ENCODE measurements at places on chromosomes 6 and 20. TPM values are rescaled to one million over a fixed set of nuclear protein-coding genes. Genes with fewer than 3 reads are reported as not detected.

- DNase-seq: no peak
- H3K36me3 ChIP-seq: no peaks in the 10 kb centered on the region
- no peak overlapping the region for H3K27ac ChIP-seq
Observed at GRCh38 chr20:1734269-1734858, 76.8 kb upstream of the SIRPG start.

DNA sequence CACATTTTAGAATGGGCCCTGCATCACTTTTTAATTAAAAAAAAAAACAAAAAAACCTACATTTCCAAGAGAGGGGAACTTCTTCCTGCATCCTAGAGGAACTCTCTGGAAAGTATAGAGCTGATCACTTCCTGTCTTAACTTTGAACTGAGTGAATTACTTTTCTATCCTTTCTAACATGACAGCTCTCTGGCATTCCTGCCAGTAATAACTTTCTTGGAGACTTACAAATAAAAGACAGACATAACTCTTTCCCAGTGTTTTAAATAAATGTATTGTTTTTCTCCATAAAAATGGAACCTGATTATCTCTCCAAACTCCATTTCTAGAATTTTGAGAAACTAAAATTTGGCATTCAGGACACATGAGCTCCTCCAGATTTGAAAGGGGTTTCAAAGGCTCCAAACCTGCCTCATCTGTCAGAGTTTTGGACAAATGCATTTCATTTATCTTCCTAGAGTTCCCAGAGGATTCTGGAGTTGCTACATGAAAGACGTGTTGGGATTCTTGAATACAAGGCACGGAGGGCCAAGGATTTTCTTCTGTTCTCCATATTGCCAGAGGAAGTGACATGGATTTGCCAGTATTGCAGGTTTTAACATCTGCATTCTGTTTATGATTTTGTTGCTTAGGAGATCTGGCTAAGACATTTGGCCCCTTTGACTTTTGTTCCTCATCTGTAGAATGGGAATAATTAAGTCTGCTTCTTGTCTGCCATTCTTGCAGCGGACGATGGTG is 2.0 kb upstream of the SMOC2 start:
- H3K36me3 ChIP-seq: no peaks in the 10 kb centered on the region
- no peaks in the 10 kb centered on the region for H3K27me3 ChIP-seq
- H3K4me1 ChIP-seq: no peaks in the 10 kb centered on the region
- H3K4me3 ChIP-seq: no peak overlapping the region

- H3K36me3 ChIP-seq: no peaks in the 10 kb centered on the region
- peak; percentile 82 for DNase-seq
- no peaks in the 10 kb centered on the region for H3K27me3 ChIP-seq
Observed at GRCh38 chr6:11917951-11918738, 94.0 kb upstream of the HIVEP1 start.

DNA sequence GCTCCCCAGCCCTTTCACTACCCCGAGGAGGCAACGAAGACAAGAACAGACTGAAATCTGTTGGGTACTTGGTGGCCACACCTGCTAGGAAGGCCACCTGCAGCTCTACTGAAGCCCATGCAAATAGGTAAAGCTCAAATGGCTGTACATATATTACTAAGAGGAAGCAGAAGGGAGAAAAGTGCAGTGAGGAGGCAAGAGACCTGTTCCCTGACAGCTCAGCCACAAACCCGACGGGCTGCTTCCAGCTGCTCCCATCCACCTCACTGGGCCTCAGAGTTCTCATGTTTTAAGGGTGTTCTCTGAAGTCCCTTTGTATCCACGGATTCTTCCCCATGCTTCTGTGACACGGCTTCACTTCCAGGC is 24.6 kb downstream of the TRAM2 start:
- peaks cover 6% of the 10 kb centered on the region for H3K36me3 ChIP-seq
- peak overlapping the region; percentile 92 for H3K27ac ChIP-seq
- H3K4me1 ChIP-seq: peaks cover 57% of the 10 kb centered on the region
- no peak overlapping the region for H3K4me3 ChIP-seq
- no peaks in the 10 kb centered on the region for H3K27me3 ChIP-seq

DNA sequence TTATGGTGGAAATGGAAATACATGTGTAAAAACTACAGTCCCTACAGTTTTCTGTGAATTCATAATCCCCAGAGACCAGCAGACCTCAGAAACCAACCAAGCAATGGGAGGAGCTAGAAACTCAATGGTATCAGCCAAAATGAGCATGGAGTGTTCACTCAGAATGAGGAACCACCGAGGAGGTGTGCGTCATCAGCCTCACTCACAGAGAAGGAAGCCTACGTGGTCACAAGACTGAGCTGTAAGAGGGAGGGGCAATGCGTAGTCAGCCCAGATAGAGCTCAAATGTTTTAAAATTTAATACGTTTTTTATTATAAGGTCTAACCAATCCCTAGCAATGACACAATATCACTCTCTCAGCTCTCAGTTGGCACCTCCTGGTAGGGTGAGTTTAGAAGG is 17.4 kb downstream of the MYLK4 start:
- H3K36me3 ChIP-seq: no peaks in the 10 kb centered on the region
- H3K4me3 ChIP-seq: no peak overlapping the region
- no peaks in the 10 kb centered on the region for H3K27me3 ChIP-seq
- H3K4me1 ChIP-seq: peaks cover 8% of the 10 kb centered on the region
- H3K27ac ChIP-seq: no peak overlapping the region

DNA sequence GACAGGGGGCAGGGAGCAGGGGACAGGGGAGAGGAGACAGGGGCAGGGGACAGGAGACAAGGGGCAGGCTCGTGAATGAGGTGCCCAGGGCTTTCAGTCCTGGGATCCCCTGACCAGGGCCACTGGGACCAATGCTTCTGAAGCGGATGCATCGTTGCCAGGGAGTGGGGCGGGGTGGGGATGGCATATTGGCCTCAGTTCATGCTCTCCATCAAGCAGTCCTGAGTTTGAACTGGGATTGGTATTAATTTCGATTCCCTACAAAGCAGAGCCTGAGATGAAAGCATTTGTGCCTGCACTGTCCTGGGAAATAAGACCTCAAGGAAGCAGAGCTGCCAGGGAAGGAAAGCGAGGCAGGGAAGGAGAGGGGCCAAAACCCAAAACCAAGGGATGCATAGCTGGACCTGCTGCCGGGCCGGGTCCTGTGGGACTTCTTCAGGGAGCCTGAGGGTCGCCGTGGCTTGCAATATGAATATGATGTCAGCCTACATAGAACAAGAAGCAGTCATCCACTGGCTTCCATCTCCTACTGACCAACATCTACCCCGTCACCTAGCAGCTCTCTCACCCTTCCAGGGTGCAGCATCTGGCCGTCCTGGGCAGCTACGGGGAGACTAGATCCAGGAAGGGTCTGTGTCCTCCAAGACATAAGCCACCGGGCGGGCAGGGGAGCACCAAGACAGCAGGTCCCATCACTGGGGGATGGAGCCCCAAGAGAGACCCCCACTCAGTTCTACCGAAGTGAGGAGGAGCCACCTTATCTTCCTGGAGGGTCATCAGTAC is 233.3 kb downstream of the SYNDIG1 start:
- H3K4me3 ChIP-seq: no peak overlapping the region
- H3K27me3 ChIP-seq: peaks cover 39% of the 10 kb centered on the region
- H3K36me3 ChIP-seq: no peaks in the 10 kb centered on the region
- no peaks in the 10 kb centered on the region for H3K4me1 ChIP-seq
- DNase-seq: no peak

DNA sequence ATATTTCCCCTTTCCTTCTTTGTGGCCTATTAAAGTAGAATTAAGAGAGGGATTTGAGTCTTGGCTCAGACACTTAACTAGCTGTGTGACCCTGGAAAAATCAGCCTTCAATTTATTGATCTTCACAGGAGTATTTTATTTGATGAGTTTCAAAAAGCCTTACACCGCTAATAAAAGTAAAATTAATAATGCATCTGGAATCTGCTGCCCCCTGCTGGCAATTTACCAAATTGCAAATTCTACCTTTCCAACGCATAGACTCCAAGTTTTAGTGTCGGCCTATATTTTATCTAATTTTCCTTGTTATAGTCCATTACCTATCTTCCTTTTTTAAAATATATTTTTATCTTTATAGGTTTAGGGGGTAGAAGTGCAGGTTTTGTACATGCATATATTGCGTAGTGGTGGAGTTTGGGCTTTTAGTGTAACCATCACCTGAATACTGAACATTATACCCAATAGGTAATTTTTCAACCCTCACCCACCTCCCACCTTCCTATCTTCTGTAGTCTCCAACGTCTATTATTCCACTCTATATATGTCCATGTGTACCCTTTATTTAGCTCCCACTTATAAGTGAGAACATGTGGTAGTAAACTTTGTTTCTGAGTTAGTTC is 46.3 kb downstream of the GOPC start:
- no peaks in the 10 kb centered on the region for H3K27me3 ChIP-seq
- H3K4me1 ChIP-seq: peaks cover 2% of the 10 kb centered on the region
- DNase-seq: peak; percentile 31
- H3K36me3 ChIP-seq: peaks cover 4% of the 10 kb centered on the region

GRCh38 chr6:118548136-118548535 is at the start of gene PLN:
TSS of gene PLN (plus strand) at chr6:118548296. CDS start at chr6:118558922, 10,626 bp downstream.
- H3K27ac ChIP-seq: no peak within 1 kb of the TSS
- no peak within 1 kb of the TSS for H3K4me3 ChIP-seq
- peaks cover 2% of the 10 kb centered on the region for H3K4me1 ChIP-seq
- no peaks in the 10 kb centered on the region for H3K27me3 ChIP-seq
- H3K36me3 ChIP-seq: no peaks in the 10 kb centered on the region

GRCh38 chr6:66321017-66321416 is 614.0 kb upstream of the EYS start:
- DNase-seq: no peak
- H3K4me3 ChIP-seq: no peak overlapping the region
- no peaks in the 10 kb centered on the region for H3K4me1 ChIP-seq
- no peaks in the 10 kb centered on the region for H3K36me3 ChIP-seq

DNA sequence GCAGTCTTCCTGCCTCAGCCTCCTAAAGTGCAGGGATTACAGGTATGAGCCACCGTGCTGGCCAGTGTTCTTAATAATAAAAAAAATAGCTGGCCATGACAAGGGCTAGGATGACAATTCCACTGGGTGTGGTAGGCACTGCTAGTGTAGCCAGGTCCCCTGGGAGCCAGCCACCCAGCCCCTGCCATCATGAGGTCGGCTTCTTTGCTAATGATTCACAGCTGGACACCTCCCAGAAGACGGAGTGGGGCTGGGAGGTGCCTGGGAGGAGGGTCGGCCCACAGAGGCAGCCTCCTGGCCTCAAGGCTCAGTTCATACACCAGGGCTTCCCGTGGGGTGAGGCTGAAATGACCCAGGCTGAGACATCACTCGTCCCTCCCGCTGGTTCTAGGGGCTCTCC is 230.4 kb downstream of the TAF4 start:
- H3K27me3 ChIP-seq: no peaks in the 10 kb centered on the region
- H3K4me3 ChIP-seq: no peak overlapping the region

- H3K36me3 ChIP-seq: no peaks in the 10 kb centered on the region
- H3K27ac ChIP-seq: no peak overlapping the region
- no peaks in the 10 kb centered on the region for H3K4me1 ChIP-seq
- no peaks in the 10 kb centered on the region for H3K27me3 ChIP-seq
- H3K4me3 ChIP-seq: no peak overlapping the region
- DNase-seq: no peak
Observed at GRCh38 chr6:161740486-161740885, 466.6 kb upstream of the AGPAT4 start.

DNA sequence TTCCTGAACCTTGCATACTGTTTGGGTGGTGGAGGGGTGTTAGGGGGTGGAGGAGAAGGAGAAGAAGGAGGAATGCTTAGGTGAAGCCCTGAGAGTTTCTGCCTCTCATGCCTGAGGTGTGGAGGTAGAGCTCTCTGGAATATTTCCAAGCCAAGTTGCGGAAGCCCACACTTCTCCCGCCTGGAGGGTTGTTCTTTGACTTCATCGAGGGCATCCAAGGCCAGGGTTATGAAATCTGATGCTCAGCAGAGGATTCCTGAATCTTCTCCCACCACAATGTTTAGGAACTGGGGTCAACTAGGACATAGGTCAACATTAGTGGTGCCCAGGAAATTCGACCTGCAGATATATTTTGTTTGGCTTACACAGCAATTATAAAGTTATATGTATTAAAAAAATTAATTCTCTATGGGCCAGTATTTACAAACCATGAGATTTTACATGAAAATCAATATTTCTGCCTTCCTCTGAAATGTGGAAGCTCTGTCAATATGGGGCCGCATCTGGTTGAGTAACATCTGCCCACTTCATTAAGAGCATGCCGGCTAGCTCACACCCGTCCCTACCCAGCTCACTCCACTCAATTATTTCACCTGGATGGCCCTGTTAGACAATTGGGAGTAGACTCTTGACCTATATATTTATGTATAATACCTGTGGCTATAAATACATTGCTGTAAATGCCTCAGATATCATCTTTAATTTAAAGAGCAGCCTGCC is 257.1 kb upstream of the ZFP64 start:
- H3K27me3 ChIP-seq: no peaks in the 10 kb centered on the region
- no peaks in the 10 kb centered on the region for H3K4me1 ChIP-seq
- H3K36me3 ChIP-seq: no peaks in the 10 kb centered on the region
- H3K27ac ChIP-seq: no peak overlapping the region

DNA sequence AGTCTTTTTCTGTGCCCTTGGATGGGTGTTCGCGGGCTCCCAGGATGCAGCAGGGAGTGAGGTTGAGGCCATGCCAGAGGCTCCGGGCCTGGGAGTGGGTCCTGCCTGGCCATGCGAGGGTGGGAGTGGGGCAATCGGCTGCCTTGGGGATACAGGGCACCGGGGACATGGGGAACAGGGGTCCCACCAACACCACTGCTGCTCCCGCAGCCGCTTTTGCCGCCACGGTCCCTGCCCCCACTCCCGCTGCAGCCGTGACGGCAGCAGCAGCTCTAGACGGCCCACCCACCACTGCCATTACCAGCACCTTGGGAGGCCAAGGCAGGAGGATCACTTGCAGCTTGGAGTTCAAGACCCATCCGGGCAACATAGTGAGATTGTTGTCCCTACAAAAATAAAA is 35.3 kb upstream of the FAM50B start:
- H3K4me3 ChIP-seq: no peak overlapping the region
- no peak overlapping the region for H3K27ac ChIP-seq
- H3K36me3 ChIP-seq: no peaks in the 10 kb centered on the region
- H3K27me3 ChIP-seq: no peaks in the 10 kb centered on the region
- no peak for DNase-seq

DNA sequence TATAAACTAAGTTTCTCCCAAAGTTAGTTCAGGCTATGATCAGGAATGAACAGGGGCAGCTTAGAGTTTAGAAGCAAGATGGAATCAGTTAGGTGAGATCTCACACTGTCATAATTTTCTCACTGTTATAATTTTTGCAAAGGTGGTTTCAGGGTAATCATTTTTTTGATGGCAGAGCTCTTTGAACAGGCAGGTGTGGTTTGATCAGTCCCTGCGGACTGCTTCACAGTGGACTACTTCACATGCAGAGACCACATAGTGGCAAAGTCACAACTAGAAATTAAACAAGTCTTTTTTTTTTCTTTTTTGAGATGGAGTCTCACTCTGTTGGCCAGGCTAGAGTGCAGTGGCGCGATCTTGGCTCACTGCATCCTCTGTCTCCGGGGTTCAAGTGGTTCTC is 6.8 kb downstream of the MAS1 start:
- H3K4me1 ChIP-seq: peaks cover 8% of the 10 kb centered on the region
- no peak overlapping the region for H3K27ac ChIP-seq
- no peak overlapping the region for H3K4me3 ChIP-seq
- no peaks in the 10 kb centered on the region for H3K36me3 ChIP-seq
- H3K27me3 ChIP-seq: peaks cover 17% of the 10 kb centered on the region

COX4I2 gene
- not detected for total RNA-seq

CEP162 gene
- total RNA-seq: 4.7 TPM

NTSR1 gene
- total RNA-seq: 0.56 TPM

GRM1 gene
- not detected for total RNA-seq

Measured in IMR-90 (cell line).